ENCODE measurements at places on chromosomes 5 and 9.

DNA sequence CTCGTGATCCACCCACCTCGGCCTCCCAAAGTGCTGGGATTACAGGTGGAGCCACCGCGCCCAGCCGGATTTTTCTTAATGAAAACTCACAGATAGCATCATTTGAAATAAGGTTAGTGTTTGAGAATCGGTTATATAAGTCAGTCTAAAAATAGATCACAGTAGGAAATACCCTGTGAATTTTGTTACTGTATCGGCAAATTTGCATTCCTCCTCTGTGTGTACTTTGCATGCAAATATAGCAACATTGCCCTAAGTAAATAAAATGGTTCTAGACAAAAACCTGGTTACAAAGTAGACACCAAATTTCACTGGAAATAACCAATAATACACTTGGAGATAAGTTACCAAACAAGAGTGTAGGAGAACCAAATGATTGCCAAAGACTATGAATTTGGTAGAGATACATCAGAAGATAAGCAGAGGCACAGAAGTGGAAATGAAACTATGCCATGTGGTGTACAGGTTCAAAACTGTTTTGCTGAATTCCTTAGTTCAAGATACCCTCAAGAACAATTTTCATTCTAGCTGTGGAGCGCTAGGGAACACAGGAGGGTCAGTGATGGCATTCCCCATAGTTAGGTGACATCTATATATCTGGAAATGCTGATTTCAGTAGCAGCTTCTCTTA lies 58.1 kb downstream of the ICE1 start:
- DNase-seq, result no peak

GRCh38 chr9:33101104-33101951 lies 24.9 kb upstream of the SMU1 start:
- DNase-seq, result no peak

DNA sequence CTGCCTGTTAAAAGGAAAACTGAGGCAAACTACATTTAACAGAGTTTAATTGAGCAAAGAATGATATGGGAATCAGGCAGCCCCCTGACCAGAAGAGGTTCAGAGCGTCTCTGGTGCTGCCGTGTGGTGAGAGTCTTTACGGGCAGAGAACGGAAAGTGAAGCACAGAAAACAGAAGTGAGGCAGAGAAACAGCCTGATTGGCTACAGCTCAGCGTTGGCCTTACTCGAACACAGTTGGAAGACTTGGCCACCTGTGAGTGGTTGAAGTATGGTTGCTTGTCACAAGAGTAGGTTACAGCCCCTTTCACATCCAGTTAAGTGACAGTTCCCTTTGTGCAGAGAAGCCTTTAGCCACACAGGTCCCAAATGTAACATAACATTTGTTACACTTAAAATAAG lies 16.9 kb upstream of the FBP1 start:
- peak; percentile 17 for DNase-seq

GRCh38 chr9:115849679-115850412 lies 303.7 kb upstream of the PAPPA start:
- DNase-seq, result no peak

GRCh38 chr5:138832218-138832617 lies 42.9 kb downstream of the LRRTM2 start:
- DNase-seq, result no peak

DNA sequence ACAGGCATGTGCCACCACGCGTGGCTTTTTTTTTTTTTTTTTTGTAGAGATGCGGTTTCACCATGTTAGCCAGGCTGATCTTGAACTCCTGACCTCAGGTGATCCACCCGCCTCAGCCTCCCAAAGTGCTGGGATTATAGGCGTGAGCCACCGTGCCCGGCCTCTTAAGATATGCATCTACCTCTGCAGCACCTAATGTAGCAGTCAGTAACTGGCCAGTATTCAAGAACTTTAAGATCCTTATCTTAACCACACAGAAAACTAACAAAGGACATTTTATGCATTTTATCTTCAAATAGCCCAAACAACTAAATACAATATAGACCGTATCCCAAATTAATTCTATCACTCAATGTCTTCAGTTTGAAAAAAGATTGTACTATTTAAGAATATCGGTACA lies 618.7 kb downstream of the TLE1 start:
- DNase-seq, result no peak

GRCh38 chr9:8473244-8474020 lies 673.9 kb upstream of the DMAC1 start:
- no peak for DNase-seq

DNA sequence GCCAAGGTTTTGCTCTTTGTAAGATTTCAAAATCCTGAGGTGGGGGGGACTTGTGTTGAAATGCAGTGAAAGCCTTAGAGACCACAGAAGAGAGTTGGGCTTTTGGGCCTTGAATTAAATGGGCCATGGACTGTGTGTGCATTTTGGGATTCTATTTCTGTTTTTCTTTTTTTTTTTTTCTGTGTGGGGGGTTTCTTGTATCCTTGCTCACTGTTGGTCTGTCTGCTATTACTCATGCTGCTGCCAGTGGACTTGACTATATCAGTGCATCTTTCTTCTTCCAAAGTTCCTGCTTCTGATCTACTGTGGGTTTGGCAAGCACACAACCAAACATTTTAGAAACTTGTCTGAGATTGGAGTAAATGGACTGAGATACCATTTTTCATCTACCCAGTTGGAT lies 344.9 kb downstream of the ARL15 start:
- DNase-seq, result no peak

DNA sequence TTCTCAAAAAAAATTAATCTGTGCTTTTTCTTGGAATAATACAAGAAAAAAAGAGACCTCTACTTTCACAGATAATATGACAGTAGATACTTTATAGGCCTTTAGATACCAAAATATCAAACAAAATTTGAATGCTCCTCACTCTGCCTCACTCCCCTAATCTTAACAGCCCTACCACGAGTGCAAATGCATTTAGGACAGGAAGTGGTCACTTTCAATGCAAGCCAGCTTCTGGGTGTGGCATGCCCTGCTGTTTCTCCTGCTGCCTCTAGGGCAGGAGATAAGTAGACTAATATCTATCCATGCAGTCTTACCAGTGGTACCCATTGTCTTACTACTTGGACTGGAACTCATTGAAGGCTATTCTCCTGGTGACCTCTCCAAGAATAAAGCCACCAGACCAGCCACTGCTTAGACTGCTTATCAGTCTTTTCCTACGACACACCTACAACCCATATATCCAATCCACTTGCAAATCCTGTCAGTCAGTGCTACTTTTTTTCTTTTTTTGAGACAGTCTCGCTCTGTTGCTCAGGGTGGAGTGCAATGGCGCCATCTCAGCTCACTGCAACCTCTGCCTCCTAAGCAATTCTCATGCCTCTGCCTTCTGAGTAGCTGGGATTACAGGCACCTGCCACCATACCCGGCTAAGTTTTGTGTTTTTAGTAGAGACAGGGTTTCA lies 23.0 kb downstream of the FRRS1L start:
- no peak for DNase-seq

DNA sequence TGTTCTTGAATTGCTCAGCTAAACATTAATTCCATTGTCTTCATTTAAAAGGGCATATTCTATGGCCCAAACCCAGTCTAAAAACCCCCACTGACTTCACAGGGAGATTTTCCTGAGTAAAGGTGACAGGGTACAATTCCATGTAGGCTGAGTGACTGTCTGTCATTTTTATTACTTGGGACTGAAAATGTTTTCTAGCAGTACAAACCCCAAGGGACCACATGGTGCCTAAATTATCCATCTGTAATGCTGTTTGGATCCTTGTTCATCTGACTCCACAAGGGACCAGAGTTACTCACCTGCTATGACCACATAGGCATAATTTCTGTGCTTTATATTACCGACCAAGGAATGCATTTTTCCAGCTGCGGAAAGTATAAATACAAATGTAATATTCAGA lies 349.1 kb downstream of the ZNF608 start:
- DNase-seq, result no peak

DNA sequence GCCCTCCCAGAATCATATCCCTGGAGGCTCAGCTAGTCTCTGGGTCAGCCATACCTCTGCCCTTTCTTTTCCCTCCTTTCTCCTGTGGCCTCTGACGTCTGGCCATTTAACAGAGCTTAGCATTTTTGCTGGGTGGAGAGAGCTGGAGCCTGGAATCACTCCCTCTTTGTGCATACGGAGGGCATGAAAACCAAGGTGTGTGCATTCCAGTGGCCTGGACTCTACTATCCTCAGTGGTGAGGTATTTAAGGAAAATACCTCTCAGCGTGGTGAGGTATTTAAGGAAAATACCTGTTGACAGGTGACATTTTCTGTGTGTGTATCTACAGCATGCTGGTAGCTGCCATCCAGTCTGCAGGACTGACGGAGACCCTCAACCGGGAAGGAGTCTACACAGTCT lies 27.5 kb downstream of the TGFBI start:
- no peak for DNase-seq

DNA sequence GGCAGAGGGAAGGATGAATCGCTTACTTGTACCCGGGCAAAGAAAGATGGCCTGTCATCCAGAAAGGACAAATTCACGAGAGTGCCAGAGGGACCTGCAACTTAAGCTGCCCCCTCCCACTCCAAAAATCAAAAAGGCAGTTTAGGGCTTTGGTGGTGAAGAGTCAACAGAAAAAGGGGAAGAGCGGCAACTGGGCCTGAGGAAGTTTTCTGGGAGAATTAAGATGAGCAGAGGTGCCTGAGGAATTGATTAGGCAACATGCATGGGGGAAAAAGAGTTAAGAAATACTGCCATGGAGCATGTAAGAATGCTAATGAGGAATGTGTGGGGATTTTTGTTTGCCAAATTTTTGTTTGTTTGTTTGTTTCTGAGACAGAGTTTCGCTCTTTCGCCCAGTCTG lies 1.8 kb upstream of the ACTL7B start:
- no peak for DNase-seq

DNA sequence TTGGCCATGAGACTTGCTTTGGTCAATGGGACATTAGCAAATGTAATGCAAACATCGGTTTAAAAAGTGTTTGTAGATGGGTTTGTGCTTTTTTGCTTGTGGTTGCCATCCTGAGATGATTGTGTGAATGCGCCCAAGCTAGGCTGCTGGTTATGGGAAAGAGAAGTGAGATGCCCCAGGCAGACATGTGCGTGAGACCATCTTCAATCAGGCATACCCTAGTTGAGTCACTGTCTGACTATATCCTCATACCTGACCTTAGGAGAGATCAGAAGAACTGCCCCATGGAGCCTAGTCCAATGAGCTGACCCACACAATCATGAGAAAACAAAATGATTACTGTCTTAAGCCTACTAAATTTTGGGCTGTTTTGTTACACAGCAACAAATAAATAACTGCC lies 36.8 kb upstream of the ZNF608 start:
- no peak for DNase-seq

DNA sequence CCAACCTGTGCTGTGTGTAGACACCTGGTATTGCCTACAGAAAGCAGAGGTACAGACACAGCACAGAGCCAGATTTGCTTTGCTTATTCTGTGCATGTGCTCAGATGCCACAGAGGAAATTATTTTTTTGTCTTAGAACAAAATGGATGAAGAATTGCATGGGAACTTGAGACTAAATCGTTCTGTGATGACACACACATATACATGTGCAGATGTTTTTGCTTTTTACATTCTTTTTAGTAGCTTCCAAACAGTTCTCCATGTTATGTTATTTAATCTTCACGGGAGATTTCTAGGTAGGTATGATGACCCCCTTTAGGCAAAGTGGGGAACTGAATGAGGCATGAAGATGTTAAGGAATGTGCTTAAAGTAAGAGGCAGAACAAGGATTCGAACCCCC lies 221.5 kb upstream of the PANK3 start:
- no peak for DNase-seq

- no peak for DNase-seq
Observed at GRCh38 chr9:73137914-73138313, 13.8 kb upstream of the ANXA1 start.

GRCh38 chr5:57529864-57530263 lies 47.3 kb upstream of the ACTBL2 start:
- no peak for DNase-seq
